ENCODE measurements at places on chromosomes 6 and 20.

- no peak for DNase-seq
Observed at GRCh38 chr6:105608711-105609374, 206.0 kb upstream of the PREP start.

- DNase-seq: no peak
Observed at GRCh38 chr6:143842461-143842901, 657 bp upstream of the LTV1 start.

DNA sequence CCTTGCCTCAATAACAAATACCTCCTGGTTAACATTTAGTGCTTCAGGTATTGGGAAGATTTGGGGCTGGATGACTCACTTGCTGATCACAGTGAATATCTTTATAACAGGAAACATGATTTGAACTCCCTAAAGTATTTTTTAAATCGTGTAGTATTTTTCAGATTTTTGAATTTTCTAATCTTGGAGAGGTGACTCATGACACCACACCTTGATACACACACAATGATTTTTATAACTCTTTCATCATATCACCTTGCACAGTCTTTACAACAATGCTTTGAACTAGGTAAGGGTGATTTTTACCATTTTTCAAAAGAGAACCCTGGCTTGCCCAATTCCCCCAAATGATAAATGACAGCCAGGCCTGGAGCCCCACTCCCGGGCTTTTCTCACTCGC is 273.5 kb downstream of the UST start:
- no peak for DNase-seq

DNA sequence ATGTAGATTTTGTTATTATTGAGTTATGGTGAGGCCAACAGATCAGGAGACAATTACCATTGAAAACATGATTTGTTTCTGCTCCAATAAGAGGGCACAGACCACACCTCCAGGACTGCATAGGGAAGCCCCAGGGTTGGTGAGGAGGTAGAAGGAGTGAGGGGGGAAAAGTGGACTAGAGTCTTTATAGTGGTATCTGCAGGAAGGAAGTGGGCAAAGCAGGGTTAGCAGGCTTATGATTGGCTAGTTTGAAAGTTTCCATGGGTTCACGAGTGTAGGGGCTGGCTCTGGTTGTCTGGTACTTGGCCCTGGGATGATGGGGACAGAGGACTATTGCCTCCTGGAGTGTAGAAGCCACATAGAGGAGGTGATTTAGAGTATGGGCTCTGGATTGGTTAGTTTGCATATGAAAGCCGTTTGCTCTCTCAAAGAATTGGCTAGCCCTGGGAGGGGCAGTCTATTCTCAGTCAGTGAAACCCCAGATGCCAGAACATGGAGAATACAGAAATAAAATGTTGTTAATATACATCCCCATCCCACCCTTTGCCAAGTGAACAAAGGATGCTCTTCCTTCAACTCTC is 156.6 kb downstream of the KLHL32 start:
- no peak for DNase-seq

DNA sequence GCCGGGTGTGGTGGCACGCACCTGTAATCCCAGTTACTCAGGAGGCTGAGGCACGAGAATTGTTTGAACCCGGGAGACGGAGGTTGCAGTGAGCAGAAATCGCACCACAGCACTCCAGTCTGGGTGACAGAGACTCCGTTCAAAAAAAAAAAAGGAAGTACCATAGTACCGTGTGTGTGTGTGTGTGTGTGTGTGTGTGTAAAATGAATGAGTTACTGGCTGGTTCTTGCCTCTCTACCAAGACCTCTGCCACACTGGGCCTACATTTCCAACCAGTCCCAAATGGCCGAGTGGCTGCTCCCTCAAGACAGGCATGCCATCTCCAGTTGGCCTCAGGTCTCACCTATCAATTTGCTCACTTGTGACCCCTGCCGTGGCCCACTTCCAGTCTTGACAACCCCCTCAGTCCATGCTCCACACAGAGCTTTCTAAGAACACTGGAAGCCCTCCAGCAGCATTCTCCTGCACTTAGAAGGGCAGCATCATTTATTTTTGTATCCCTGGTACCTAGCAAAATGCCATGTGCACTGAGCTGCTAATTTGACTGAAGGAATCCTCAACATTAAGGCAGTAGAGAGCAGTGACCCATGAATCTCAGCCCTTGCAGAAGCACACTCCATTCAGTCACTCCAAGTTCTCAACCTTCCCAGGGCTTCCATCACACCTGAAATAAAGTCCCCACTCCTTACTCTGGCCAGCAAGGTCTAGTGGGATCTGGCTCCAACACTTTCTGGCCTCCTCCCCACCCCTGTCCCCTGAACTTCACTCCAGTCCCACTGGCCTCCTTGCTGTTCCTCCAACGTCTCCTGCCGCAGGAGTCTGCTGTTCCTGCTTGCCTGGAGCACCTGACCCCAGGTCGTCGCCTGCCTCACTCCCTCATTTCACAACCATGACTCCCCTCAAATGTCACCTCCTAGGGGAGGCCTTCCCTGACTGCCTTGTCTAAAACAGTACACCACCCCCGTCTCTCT is 29.9 kb downstream of the COX4I2 start:
- DNase-seq: no peak

GRCh38 chr6:56766139-56766805 is 123.6 kb upstream of the DST start:
- no peak for DNase-seq

DNA sequence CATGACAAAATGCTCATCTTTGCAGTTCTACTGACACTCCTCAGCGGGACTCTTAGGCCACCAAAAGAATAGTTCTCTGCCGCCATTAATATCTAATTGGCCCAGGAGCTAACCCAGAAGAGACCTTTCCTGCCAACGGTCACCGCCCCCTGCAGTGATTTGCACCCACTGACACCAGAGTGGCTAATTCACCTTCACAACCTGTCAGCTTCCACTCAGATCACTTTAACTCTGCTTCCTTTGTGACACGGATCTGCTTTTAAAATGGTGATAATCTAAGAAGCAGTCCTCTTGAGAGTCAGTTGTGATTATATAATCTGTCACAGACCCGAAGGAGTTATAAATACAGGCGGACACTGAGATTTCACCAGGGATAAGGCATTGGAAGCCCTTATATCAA is 172.8 kb downstream of the FRK start:
- no peak for DNase-seq

Data from right hindlimb (tissue), 1 donor.